ENCODE measurements at places on chromosomes 13 and 19.
A peak's percentile ranks its signal among the peaks of the same experiment; 100 is the strongest.

DNA sequence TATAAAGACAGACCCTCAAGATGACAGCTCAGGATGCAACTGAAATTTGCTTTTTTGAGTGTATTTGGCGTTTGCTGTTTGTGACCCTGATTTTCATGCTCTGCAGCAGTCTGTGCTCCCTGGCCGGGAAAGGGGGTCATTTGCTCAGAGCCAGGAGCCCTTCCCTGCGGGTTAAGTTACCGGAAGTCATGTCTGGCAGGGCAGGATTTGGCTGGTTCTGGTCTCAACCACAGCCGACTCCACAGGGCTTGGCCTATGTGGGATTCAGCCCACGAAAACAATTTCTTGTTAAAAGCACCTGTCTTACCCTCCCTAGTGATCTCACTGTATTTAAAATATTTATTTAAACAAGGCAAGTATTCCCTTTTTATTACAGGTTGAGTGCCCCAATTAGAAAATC is 22.6 kb downstream of the MCF2L start:
- no peak for DNase-seq

- DNase-seq: no peak
These were observed 10.6 kb downstream of the SLC15A1 start for GRCh38 chr13:98741741-98742435.

DNA sequence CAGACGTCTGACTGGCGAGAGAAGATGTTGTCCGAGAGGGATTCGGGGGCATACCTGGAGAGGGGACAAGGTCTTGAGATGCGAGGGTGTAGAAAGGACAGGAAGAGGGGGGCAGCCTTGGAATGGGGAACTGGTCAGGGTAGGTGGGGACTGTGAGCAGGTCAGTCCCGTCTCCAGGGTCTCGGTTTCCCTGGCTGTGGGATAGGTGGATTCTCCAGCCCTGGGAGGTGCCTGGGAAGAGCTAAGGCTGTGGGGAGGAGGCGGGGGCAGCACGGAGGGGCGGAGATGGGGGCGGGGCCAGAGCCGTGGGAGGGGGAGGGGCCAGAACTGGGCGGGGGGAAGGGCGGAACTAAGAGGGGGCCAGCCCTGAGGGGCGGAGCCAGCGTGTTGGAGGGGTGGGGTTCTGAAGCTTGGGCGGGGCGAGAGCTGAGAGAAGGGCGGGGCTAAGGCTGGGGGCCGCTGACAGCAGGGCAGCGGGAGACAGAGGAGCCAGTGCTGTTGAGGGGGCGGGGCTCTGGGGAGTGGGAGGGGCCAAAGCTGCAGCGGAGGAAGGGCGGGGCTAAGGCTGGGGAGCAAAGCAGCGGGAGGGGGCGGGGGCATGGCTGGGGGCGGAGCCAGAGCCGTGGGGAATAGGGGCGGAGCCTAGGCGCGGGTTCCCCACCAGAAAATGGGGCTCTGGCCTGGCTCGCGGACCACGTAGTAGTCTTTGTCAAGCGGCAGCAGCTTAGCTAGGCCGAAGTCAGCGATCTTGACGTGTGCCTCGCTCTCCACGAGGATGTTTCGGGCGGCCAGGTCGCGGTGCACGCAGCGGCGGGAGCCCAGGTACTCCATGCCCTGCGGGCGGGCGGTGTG is 9.5 kb upstream of the INSL3 start:
- DNase-seq: peak; percentile 42

DNA sequence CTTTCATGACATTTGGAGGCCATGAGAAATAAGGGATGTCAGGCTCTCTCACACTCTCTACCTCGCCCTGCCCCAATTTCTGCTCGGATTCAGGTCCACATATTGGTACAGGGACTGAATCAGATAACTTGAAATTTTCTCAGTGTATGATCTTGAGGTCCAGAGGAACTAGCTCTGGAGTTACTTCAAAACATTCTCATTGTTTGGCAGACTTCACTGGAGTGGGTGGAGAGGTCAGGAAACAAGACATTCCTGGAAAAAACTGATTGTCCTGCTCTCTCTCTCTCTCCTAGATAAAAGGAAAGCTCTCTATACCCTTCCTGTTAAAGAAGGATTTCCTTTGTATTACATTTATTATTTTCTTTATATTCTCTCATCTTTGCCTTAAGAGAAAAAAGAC is 428.1 kb upstream of the DACH1 start:
- DNase-seq: no peak

- peak; percentile 51 for DNase-seq
These were observed 9.1 kb downstream of the ZNF653 start for GRCh38 chr19:11496391-11497163.

- DNase-seq: no peak
These were observed 5.6 kb downstream of the LILRB4 start for GRCh38 chr19:54668353-54668752.

DNA sequence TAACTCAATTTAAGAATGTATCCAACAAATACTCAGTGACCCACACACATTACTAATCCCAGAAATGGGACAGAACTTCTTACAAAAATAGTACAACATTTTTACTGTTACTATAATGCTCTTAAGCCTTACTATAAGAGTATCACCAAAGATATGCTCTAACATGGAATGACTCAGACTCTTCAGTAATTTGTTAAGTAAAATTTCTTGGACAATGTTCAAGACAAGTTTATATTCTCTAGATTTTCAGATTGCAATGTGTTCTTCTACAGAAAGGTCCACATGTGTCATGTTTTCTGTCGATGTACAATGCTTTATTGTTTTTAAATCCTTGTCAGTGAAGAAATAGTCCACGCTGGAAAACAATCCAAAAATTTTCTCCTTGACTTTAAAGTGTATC is 66.3 kb upstream of the RFXAP start:
- DNase-seq: no peak

DNA sequence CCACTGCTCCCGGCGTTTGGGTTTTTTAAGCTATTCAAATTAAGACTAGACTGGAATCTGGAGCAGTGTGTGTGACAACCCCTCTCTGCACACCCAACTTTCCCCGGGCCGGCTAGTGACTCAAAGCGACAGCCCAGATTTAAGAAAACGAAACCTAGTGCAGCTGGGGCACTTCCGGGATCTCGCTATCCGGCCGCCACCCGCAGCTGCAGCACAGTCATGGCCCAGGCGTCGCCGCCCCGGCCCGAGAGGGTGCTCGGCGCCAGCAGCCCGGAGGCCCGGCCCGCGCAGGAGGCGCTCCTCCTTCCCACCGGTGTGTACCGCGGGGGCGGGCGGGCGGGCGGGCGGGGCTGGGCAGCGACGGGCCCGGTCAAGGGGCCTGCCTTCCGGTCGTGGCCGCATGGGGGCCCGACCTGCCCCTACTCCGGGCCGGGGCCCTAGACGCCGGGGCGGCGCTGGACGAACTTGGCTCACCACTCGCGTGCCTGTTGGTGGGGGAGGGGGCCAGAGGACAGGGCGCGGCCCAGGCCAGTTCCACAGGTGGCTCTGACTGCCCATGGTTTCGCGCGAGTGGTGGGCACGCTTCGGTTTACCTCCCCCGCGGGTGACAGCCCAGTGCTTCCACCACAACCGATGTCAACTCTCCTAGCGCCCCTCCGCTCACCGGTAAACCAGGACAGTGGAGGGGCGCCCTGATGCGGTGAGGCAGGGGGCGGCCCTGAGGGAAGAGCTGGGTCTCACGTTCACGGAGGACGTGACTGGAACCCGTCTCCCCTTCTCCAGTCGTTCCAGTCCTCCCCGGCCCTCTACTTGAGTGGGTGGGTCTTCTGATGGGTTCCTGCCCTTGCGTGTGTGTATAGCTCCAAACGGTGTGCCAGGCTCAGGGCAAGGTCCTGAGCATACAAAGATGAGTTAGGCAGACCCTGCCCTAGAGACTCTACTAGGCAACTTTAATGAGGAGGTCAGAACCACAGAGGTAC is at the start of gene PHF11:
PHF11 (plus strand) TSS at position 171 of the 980 bp plus-strand sequence; CDS start at position 220, 49 bp downstream.
- peak; percentile 80 for DNase-seq

DNA sequence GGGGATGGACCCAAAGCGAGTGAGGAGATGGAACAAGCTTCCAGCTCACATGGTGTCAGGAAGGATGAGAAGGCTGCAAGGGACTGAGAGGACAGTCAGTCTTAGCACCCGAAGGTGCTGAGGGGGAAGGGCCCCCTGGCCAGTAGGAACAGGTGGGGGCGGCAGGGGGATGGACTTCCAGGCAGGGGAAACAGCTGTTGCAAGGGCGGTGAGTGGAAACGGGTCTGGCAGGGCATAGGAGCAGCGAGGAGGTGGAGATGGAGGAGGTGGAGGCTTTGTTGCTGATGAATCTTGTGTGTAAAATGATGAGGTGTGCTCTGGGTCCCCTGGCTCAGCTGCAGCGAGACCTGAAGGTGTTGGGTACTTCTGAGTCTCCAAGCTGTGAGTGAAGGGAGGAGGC is 1.2 kb downstream of the MAP1S start:
- DNase-seq: no peak

GRCh38 chr13:91661692-91662490 is 263.5 kb downstream of the GPC5 start:
- DNase-seq: no peak

- DNase-seq: no peak
These were observed 158.1 kb downstream of the ZIC5 start for GRCh38 chr13:99813336-99814095.

DNA sequence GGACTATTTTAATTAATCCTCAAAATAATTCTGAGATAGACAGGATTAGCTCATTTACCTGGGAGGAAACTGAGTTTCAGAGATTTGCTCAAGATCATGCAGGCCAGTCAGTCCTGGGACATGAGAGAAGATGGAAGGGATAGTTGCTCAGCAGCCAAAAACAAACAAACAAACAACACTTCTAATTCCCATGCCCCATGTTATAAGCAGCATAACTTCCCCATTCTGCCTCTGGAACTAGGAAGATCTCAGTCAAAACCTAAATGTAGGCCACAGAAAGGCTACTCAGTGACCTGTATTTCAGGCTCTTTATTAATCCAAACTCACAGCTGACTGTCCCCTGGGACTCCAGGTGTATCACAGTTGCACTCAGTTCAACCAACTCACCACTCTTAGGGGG is 489.2 kb upstream of the NBEA start:
- DNase-seq: no peak

DNA sequence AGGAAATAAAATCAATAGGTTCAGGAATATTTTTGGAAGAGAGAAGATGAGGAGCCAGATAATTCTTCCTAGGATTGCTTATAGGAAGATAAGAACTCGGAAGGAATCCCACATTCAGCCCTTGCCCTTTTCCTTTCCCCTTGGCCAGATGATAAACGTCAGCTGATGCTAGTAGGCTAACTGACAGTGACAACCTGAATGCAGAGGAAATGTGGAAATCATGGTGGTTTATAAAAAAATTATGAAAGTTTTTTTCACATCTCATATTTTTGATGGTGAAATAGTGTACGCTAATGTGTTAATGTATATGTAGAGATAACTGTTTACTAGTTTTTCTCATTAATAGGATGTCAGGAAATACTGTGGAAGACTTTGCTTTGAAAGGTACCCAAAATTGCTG is 56.9 kb downstream of the EDNRB start:
- no peak for DNase-seq

- peak; percentile 54 for DNase-seq
These were observed 3.4 kb downstream of the DMKN start for GRCh38 chr19:35509861-35510625.

GRCh38 chr13:43983373-43983772 is 103.7 kb downstream of the LACC1 start:
- no peak for DNase-seq

- no peak for DNase-seq
These were observed 918 bp upstream of the FUZ start for GRCh38 chr19:49814010-49814409.

GRCh38 chr13:97492684-97493371 is 58.9 kb downstream of the RAP2A start:
- DNase-seq: no peak

DNA sequence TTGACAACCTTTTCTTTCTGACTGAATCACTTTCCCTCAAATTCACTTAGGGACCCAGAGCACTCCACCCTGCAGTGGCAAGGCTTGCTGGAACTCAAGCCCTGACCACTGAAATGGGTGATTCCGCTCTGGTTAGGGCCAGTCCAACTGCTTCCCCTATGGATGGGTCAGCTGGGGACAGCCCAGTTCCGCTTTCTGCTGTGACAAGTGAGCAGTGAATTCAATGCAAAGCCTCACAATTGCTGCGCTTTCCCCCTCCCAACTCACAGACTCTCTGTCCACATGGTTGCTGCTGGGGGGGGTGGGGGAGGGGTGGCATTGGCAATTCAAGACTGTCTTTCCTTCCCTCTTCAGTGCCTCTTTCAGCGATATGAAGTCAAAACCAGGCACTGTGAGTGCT is 18.7 kb downstream of the CD70 start:
- DNase-seq: no peak

DNA sequence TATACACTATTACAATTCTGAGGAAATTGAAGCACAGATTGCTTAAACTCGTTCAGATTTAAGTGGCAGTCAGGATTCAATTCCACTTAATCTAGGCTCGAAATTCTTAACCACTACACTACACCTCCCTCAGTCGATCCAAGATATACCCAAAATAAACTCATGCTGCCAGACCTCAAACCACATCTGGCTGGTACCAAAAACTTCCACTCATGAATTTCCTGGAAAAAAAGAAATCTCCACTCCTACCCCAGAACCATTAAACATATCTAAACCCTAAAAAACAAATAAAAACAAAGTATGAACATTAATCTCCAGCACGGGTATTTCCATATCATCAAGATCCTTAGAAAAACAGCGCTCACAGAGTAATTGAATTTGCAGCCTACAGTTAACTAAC is 1.1 kb downstream of the ZFP30 start:
- no peak for DNase-seq

DNA sequence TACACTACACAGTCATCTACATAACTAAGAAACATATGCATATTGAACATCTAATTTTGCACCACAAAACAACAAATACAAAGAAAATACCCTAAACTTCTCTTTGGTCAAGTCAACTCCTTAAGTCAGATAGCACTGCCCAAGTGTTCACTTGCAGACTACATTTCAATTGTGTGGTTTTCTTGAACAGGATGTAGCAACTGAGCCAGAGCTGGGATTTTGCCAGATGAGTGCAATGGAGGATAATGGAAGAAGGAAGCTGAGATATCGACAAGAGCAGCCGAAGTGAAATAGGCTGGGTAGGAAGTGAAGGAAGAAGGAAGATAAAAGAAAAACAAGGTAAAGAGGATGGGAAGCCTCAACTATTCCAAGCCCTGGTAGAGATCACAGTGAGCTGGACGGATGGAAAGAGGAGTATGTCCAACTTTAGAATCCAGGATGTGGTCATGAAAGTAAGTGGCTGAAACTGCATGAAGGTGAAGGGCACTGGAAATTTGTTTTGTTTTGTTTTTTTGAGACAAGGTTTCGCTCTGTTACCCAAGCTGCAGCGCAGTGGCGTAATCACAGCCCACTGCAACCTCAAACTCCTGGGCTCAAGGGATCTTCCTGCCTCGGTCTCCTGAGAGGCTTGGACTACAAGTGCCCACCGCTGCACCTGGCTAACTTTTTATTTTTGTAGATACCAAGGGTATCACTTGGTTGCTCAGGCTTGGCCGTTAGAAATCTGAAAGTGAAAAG is 15.0 kb downstream of the NUFIP1 start:
- no peak for DNase-seq

- no peak for DNase-seq
These were observed 13.6 kb downstream of the IER2 start for GRCh38 chr19:13163609-13164342.

- DNase-seq: no peak
These were observed 18.8 kb downstream of the CYTH2 start for GRCh38 chr19:48487948-48488347.

Measured in stimulated activated CD4-positive, alpha-beta T cell treated with anti-CD3 and anti-CD28 coated beads, TNF-alpha, amount 100 ng/mL, for 24 hours (primary cell).